ENCODE measurements at places on chromosomes 7 and 10.

DNA sequence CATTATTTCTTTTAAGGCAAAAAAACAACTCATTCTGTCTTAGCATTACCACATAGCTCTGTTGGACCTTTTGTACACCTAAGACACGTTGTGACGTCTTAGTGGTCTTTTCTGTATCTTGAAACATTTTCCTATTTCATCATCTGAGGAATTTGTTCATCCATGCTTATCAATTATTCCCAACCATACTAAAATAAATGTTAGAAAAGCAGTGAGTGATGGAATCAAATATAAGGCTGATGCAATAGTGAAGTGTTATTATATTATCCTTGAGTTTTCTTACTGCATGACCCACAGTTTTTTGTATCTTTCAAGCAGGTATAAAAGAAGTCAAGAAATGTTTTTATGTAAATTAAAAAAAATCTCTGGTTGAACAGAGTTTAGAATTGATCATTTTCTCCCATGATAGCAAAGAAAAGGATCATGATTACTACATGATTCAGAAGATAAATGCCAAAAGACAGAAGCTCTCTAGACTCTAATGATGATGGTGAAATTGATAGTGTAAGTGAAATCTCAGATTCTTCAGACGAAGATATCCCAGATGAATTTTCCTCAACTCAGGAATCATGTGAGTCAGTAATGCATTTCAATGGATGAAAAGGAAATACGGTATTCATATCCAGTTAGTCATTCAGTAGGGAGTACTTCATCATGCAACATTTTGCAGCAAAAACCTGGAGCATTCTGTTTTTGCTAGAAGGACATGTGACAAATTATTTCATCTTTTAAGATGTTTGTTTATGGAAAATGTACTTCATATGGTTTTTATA, 51.4 kb downstream of the CELF2 start:
- no peak for DNase-seq

DNA sequence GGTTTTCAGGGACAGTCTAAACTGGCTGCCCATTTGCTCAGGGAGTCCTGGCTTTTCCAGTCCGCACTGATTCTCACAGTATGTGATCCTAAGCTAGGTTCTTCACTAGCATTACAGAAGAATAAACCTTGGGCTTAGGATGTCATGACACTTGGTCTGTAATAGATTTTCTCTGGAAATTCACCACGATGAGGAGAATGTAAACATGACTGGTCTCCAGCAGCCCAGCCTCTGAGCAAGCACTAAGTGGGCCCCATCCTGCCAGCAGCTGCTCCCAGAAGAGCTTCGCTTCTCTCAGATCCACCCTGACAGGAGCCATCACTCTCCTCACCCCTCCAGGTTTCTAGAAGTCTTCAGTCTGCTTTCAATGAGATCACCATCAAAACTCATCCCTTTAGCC, 103.7 kb upstream of the ZPBP start:
- DNase-seq = no peak

DNA sequence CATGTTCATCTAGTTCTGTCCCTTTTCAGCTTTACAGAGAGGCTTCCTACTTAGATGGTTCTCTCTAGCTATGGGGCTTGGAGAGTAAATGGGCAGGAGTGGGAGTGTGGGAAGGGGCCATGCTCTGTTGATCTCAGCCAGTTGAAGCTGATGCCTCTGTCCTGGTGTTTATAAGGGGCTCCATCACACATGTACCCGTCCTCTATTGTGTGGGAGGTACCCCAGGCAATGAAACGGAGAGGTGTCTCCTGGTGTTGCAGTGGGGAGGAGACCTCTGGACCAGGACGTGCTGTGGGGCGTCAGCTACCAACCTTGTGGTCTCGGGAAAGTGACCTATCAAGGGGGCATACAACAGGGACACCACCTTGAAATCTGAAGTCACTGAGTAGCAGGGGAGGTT, 173.5 kb downstream of the CELF2 start:
- DNase-seq = no peak

GRCh38 chr7:120799813-120800475, 58.0 kb downstream of the TSPAN12 start:
- DNase-seq = no peak

DNA sequence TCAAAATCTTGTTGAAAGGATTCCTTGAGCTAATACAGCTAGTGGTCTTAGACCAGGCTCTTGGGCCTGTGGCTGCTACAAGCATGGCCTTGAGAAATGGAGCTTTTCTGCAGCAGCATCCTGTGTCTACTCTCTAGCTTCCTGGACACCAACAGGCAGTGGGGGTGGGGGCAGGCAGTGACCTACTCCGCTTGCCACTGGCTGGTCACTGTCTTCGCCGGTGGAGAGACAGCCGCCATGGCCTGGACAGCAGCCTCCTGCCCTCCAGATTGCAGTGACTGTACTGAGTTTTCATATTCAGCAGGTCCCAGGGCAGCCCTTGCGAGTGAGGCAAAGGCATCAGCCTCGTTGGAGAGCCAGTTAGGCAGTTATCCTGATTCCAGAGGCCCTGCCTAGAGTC, 204.6 kb downstream of the HECW1 start:
- DNase-seq = no peak

DNA sequence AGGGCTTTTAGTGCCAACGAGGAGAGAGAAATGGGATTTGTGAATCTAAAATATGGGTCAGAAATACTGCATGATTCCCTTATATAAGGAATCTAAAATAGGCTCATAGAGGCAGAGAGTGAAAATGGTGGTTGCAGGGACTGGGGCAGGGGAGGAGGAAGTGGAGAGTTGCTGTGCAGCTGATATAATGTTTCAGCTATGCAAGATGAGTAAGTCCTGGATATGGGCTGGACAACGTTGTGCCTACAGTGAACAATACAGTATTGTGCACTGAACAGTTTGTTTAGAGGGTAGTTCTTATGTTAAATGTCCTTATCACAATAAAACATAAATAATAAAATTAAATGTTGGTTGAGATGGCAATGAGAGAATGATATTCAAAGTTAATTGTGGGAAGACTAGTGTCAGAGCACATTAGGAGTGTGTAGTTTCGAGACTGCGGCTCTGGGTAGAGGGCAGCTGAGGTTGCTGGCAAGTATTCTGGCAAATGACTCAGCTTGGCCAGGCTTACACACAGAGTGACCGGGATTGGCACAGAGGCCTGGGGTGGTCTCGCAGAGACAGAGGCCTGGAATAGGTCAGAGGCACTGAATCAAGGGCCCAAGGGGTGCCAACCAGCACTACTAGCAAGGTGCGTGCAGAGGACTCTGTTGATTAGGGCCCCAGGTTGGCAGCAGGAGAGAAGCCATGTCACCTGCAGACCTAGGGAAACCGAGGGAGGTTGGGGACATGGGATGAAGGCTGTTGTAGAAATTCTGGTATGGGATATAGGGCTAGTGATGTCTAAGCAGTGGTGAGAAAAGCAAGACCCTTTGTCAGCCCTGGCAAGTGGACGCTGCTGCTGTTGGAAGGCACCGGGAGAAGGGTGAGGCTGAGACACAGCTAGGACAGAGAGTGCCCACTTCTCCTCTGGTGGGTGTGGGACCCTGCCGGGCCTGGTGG, 2.8 kb upstream of the DEPP1 start:
- no peak for DNase-seq

DNA sequence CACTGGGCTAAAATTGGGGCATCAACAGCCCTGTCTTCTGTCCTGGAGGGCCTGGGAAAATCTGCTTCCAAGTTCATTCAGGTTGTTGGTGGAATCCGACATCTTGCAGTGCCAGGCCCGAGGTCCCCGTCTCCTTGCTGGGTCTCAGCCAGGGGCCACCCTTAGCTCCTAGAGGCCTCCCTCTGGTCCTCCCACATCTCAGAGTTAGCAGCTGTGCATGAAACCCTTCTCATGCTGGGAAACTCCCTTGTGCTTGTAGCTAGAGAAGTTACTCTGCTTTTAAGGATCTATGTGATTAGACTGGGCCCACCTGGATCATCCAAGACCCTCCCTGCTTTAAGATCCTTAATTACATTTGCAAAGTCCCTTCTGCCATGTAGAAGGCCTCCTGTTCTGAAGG, 15.3 kb downstream of the HIP1 start:
- no peak for DNase-seq

GRCh38 chr10:131231965-131232541, 79.5 kb downstream of the TCERG1L start:
- DNase-seq = no peak

- no peak for DNase-seq
These were observed 32.2 kb upstream of the PCBD1 start for GRCh38 chr10:70920519-70920918.

- no peak for DNase-seq
These were observed 134.8 kb upstream of the NAMPT start for GRCh38 chr7:106419455-106420182.

DNA sequence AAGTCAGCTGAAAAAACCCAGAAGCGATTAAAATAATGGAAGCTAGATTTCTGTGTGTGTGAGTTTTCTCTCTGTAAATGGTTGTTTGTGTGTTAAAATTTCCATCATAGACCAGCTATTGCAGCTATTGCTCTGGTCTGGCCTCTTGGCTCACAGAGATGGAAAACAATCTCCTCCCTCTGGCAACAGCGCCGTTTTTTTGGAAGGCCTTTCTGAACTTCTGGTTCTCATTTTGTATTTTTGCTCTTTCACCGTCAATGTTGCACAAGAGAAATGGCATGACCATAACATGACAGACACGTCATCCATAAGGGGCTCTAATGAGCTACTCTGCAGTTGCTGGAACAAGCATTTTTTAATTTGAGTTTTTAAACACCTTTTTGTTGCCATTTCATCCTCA, 91.0 kb downstream of the CUBN start:
- no peak for DNase-seq

- DNase-seq = no peak
These were observed 630.4 kb upstream of the FOXK1 start for GRCh38 chr7:4051696-4052095.

- no peak for DNase-seq
These were observed 9.5 kb downstream of the HIPK2 start for GRCh38 chr7:139768249-139768824.

DNA sequence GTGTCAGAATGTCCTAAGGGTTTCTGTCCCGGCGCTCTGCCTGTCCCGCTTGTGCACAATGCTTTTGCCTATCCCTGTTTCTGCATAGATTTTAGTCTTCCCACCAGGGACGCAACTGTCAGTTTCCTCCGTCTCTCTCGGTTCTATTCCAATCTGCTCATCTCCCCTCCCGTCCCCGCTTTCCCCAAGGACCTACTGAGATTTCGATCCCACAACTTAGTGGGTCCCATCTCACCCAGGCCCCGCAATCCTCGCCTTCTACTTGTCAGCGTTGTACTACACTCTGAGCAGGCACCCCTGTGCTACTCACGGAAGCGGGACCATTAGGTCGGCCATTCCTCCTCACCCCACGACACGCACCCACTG, 519 bp upstream of the ZNF655 start:
- no peak for DNase-seq

DNA sequence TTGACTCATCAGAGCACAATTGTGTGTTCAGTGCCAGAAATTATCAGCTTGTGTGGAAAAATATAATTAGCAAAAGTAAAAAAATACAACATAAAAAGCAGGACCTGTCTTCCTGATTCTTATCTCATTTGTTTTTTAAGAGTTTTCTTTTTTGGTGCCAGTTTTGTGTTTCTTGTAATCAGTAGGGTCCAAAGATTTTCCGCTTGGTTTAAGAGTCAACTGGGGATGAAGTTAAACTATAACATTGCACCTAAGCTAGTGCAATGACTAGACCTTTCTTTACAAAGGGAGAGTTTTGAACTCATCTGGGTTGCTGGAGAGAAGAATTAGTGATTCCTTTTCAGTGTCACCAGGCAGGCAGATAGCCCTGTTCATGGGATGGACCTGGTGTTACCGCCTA, 113.4 kb downstream of the PLPP4 start:
- DNase-seq = no peak

DNA sequence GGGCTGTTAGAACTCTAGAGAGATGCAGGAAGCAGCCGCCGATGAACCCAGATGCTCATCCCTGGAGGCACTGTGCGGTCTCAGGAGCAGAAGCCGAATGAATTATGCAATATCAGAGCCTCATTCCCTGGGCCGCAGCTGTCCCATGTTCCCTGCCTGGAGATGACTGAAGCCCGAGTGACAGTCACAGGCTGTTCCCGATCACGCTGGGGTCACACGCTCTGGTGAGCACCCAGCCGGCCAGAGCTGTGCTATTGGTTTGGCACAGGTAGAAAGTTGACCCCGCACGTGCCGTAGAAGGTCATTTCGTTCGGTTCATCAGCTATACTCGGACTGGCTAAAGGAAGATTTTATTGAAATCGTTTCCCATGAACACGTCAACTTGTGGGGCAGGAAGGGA, 140.5 kb upstream of the SH2B2 start:
- no peak for DNase-seq

DNA sequence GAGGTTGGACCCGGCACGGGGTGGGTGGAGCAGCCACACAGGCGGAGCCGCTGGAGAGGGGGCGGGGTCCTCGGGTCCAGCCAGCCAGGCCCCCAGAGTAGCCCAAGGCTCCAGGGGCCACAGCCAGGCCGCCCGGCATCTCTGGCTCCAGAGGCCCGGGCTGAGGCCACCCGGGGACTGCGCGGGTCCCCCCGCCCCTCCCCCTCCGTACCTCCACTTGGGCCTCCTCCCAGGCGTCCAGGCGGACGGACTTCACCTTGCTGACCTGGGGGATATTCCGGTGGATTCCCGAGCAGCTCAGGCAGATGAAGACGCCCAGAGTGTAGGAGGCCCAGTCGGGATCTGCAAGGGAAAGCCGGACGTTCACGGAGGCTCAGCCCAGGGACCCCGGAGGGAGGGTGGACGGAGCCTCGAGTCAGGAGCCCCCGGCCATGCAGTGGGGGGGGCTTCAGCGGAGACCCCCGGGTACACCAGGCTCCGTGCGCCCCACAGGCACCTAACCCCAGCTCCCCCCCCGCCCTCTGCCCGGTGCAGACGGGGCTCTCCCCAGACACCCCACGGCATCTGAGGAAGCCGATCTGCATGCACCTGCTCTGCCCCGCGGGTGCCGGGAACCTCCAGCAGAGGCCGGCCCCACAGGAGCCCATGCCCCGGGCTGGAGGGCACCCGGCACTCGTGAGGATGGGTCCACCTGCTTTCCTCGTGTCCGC, 19.2 kb downstream of the ADAP1 start:
- DNase-seq = no peak

DNA sequence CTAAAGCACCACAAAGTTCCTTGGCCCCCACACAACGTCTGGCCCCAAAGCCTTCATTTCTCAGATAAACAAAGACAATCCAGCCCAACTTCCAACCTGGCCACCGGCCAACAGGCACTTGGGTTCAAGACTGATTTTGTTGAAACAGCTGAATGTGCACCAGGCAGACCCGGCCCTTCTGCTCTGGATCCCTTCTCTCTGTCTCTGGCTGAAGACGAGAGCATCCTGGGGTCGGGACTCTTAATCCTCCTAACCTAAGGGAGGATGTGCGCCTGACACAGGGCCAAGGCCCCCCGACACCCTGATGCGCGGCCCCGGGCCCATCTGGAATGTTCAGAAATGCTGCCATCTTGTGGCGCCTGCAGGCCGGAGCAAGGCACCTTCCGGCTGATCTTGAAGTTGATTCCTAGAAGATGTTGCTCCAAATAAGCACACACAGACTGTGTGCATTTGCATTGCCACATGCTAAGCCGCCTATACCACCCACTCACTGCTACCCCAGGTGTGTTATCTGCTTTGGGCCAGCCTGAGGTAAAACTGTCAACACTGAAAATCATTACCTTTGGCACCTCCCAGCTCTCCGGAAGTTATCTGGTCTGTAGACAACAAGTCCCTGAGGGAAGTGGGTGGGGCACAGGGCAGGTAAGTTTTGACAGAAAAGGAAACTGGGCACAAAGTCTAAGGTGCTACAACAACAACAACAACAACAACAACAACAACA, 98.4 kb upstream of the HABP2 start:
- no peak for DNase-seq

GRCh38 chr7:140506788-140507464, 27.6 kb upstream of the MKRN1 start:
- no peak for DNase-seq

Measured in cortex of kidney (tissue), 1 donor.